ENCODE measurements at places on chromosomes 4 and X.
A peak's percentile ranks its signal among the peaks of the same experiment; 100 is the strongest.

DNA sequence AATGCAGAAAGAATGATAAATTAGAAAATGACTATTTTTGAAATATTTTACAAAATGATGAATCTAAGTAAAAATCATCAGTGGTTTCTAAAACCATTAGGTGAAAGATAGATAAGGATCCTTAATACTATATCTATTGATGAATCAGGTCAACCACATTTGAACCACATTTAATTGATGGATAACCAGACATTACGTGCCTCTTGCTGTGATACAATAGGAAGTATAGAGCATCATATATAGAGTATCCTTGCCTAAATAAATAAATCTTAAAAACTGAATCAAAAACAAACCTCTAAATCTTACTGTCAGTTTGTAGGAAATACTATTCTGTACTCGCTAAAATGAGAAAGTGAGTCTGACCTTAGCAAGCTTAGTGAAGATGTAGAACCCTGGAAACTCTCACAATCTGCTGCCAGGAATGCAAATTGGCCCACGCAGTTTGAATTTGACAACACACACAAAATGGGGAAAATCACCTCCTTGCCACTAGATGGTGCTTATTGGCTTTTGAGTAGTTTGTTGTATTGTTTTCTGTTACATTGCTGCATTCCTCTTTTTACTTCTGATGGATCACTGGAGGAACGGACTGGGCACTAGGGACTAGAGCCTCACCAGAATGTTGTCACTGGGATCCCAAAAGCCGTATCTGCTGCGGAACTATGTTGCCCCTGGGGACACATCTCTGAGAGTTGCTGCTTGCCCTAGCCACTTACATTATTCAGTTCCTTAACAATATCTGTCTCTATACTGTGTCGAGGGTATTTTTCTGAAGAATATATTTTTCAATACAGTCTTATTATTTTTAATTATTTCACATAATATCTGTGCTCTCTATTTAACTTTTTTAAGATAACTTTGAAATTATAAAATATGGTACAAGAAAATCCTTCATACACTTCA, 25.4 kb upstream of the SLAIN2 start:
- no peak for DNase-seq

DNA sequence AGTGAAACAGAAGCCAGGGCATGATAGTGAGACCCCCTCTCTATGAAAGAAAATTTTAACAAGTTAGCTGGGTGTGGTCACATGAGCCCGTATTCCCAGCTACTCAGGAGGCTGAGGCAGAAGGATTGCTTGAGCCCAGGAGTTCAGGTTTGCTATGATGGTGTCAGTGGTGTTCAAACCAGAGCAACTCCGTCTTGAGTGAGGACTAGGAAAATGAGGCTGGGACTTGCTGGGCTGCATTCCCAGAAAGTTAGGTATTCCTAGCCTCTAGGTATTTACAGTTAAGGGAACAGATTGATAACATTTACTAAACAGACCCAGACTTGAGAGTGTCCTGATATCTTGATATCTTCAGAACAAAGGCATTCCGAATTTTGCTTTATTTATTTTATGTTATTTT, 37.0 kb upstream of the NOCT start:
- DNase-seq: no peak

GRCh38 chr4:125444166-125444565, 129.4 kb downstream of the FAT4 start:
- DNase-seq: no peak

GRCh38 chrX:110536816-110537215, 178.2 kb downstream of the RTL9 start:
- DNase-seq: no peak

DNA sequence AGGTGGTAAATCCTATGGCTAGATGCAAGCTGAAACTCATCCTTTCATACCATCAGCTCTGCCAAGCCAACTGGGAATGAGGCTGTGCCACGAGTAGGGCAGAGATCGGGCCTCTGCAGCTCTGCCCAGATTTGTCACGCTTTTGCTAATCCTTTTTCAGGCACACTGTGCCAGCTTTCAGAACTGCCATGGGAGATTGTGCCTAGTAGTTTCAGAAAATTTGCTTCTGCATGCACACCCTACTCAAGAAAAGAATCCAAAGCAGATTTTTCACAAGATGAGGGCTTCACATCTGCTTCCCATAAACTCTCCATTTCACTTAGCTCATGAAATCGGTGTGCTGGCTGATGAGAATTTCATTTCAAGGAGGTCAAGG, 3.3 kb upstream of the ADH7 start:
- no peak for DNase-seq

GRCh38 chrX:1528884-1529203, 8.1 kb downstream of the P2RY8 start:
- no peak for DNase-seq

DNA sequence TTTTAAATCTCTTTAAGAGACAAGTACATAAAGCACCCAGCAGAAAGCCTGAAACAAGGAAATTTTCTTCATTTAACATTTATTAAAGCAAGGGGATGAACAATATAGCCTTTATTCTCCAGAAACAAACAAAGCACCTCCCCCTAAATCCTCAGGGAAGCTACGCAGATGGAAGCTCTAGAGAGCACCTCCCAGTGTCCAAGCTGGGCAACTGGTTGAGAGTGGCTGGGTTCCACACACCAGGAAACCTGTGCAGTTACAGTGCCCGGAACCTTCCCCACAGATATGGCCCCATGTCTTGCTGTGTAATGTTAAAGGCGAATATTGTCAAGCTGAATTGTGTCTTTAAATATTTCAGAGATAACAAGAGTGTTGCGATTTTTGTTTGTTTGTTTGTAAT, 8.9 kb upstream of the TRIML1 start:
- DNase-seq: no peak

DNA sequence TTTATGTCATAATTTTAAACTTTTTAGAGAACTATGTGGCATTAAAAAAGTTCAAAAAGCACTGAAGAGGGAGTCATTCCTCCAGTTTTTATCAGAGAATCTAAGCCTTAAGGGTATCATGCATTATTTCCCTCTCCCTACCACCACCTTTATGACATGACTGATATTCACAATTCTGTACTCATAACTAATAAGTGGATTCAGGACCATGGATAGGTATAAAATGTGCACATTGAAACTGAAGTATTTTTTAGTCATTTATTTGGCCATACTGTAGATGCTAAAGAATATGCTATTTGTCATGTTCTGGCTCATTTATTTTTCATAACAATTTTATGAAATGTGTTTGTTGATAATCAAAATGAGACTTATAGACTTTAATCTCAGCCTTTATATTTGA, 897.5 kb upstream of the AGA start:
- no peak for DNase-seq

- no peak for DNase-seq
These were observed 317.0 kb downstream of the ADGRL3 start for GRCh38 chr4:61517144-61517543.

DNA sequence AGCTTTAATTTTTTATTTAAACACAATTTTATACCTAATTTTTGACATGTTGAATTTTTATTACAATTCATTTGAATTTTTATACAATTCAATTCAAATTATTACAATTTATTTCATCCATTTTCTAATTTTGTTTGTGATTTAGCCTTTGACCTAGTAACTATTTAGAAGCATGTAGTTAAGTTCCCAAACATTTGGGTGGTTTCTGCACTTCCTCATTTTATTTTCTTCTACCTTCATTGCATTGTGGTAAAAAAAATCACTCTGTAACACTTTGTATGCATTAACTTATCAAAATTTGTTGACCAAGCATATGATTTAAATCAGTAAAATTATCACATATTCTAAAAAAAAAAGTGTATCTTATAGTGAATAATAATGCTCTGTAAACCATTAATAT, 928.9 kb downstream of the ARAP2 start:
- no peak for DNase-seq

DNA sequence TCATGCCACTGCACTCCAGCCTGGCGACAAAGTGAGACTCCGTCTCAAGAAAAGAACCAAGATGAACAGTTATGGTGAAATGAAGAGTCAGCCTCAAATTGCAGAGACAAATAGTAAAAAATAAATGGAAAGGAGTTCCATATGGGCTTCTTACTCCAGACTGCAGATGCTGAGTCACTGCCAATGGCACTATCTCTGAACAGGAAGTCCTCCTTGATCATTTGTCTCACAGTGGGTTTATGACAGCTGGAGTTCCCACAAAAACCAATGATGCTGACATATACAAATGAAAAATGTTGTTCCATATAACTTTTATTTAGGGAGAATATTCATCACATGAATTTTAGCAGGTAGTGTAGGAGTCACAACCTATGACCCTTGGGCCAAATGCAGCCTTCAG, 631.6 kb downstream of the PCDH18 start:
- DNase-seq: no peak

GRCh38 chr4:76729460-76729859, 168.5 kb downstream of the SOWAHB start:
- DNase-seq: no peak

- no peak for DNase-seq
These were observed 61.7 kb downstream of the HADH start for GRCh38 chr4:108051343-108051742.

GRCh38 chr4:74045772-74046171, 7.3 kb upstream of the CXCL3 start:
- DNase-seq: no peak

DNA sequence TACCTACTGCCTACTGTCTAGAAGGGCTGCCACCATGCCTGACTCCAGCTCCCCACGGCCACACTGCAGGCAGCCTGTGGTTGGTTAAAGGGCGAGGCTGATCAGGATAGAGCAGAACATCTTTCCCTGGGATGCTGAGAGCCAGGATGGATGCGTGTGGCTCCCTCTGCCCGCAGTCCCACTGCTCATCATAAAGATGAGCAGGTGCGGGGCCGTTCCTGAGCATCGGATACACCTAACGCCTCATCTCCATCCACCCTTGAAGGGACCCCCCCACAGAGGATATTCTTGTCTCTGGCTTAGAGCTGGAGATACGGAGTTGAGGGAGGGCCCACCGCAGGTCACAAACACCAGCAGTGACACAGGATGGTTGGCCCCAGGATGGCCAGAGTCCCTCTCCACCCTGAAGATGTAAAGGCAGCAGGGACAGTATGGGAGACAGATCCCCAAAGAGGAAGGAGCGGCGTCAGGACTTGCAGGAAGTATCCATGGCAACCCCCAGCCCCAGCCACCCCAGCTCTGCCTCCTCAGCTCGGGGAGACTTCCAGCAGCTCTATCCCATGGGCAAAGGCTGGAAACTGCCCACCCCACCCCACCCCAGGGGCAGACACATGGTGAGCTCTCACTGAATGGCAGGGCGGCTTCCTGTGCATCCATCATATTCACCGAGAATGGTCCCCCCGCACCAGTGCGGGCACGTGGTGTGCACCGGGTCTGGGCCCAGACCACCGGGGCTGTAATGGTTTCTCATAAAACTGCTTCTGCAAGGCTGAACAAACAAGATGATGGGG, 19.3 kb downstream of the PPP2R2C start:
- no peak for DNase-seq

- no peak for DNase-seq
These were observed 164.0 kb upstream of the TRAM1L1 start for GRCh38 chr4:117249333-117249732.

DNA sequence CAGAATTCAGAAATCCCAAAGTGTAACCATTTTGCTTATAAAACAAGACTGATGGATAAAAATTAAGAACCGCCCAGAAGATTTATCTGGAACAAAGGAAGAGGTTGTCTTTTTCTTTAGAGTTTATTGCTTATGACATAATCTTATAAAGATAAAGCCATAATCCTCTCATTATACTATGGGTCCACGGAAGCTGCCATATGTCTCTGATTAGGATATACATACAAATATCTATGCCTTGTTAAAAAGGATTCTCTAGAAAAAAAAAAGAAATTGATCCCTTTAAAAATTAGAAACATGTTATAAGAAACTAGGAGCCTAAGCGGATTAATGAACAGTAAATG, 70.5 kb downstream of the RELL1 start:
- no peak for DNase-seq

DNA sequence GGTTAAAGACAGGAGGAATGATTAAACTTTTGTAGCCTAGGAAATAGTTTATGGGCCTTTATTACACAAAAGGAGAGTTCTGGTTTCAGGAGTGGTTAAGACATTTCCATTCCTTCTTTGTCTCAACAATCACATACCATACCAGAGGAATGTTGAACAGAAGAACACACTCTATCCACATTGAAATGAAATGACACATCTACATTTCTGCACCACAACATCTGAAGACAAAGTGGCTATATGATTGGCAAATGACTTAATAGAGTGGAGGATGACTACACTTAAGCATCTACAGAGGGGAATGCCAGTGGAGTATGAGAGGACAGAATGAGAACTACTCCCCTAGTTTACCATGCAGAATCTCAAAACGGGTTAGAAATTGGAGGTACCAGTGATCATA, 8.0 kb downstream of the CYP2U1 start:
- no peak for DNase-seq

- DNase-seq: no peak
These were observed 124.1 kb upstream of the LIMCH1 start for GRCh38 chr4:41413670-41414411.

GRCh38 chrX:121987163-121987562, 939.8 kb downstream of the GLUD2 start:
- peak; percentile 37 for DNase-seq

- DNase-seq: no peak
These were observed 343.5 kb downstream of the IDS start for GRCh38 chrX:149161435-149162088.

GRCh38 chr4:152500800-152501434, 35.0 kb downstream of the FBXW7 start:
- DNase-seq: peak; percentile 58

GRCh38 chrX:70033348-70034051, 16.2 kb downstream of the AWAT2 start:
- DNase-seq: no peak

DNA sequence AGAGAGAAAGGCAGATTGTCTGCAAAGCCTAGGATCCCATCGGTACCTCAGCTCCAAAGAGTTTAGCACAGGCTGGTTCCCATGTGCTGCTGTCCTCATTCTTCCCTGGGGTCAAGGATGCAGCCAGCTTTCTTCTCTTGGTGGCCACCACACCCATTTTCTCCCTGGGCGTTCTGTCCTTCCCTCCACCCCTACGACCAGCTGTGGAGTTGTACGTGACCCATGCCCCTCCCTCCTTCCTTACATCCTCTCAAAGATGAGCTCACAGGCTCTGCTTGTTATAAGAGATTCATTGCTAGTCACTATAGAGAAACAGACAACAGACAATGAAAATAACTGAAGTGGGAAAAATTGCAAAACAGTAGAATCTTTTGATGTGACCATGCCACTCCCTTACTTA, 74.0 kb upstream of the KLF3 start:
- no peak for DNase-seq

DNA sequence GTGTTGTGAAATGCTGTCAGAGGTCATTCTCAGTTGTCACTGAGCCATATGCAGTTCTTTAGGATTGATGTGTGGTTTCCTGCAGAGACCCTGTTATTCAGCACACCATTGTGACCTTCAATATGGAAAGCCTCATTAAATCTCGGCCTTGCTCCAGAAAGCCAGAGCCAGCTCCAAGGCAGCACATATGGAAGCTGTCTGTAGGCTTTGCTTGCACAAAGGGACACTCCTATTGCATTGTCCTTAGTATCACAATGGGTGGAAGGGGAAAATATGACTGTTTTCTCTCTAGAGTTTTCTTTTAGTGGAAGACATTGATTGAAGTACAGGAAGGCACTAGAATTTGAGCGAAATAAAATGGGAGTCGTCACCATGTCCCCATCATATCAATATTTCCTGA, 179.0 kb downstream of the CEP135 start:
- no peak for DNase-seq

GRCh38 chrX:154036513-154036912, 16.8 kb upstream of the IRAK1 start:
- DNase-seq: no peak
